DMS153 (cell line): ENCODE measurements at places on chromosomes 4 and X.

DNA sequence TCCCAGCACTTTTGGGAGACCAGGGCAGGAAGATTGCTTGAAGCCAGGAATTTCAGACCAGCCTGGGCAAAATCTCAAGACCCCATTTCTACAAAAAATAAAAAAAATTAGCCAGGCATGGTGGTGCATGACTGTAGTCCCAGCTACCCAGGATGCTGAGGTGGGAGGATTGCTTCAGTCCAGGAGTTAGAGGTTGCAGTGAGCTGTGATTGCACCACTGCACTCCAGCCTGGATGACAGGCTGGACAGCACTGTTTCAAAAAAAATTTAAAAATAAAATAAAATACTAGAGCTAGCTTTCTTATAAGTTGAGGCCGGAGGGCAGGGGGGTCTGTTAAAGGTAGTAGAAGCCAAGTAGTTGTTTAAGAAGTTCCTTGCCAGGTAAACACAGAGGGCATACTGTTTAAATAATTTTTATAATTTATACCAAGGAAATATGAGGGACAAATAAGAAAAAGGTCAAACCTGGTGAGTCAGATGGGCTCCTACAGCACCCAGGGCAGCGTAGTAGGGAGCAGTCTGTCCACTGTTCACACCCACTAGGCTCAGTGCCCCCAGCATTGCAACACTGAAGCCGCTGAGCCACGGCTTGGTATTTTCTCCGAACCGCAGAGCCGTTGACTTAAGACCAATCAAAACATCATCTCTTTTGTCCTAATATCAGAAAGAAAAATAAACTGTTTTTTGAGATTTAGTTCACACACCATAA, 17.3 kb downstream of the COQ2 start:
- DNase-seq: no peak

- no peak for DNase-seq
Observed at GRCh38 chr4:108377021-108377420, 208.3 kb upstream of the LEF1 start.

DNA sequence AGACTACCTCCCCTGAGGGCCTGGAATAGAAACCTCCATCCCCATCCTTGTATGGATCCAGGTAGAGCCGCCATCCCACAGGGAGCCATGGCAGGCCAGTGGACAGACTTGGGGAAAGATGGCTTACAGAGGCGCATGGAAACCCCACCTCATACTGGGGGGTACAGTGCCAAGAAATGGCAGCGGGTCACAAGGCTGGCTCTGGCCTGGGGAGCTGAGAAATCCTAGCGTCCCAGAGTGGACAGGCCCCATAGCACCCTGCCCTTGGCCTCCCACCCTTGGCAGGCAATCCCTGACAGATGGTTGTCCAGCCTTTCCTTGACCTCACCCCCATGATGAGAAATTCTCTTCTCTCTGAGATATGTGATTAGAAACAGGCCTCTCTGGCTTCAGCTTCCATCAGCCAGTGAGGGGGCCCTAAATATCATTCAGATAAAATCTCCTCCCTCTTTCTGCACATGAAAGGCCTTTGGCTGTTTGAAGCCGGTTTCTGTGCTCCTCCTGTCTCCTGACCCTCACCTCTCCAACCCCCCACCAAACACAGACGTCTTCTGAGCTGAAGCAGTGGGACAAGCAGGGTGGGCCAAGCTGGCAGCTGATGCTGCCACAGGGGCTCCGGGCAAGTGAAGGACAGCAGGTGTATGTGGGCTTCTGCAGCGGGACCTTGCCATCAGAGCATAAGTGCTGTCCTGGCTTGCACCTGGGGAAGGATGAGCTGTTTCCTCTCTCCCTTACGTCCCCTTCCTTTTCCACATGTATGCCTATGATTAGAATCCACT, 204.4 kb upstream of the MAMLD1 start:
- DNase-seq: no peak

- DNase-seq: no peak
Observed at GRCh38 chr4:105346869-105347268, 127.0 kb downstream of the PPA2 start.

DNA sequence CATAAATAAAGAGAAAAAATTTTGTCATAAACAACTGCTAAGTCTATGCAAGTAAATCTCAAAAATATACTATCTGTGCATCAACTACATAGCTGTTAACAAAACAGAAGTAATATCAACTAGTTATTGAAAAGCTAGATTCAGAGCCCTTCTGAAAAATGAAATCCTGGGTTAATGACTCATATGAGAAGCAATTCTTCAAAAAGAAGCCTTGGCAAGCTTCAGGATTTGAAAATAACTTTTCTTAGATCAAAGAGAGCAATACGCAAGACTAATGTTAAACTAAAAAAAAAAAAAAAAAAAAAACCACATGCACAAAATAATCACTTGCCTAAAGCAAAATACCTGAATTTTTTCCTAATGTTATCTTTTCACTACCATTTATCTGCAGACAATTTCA, 566.1 kb upstream of the BOD1L1 start:
- no peak for DNase-seq

DNA sequence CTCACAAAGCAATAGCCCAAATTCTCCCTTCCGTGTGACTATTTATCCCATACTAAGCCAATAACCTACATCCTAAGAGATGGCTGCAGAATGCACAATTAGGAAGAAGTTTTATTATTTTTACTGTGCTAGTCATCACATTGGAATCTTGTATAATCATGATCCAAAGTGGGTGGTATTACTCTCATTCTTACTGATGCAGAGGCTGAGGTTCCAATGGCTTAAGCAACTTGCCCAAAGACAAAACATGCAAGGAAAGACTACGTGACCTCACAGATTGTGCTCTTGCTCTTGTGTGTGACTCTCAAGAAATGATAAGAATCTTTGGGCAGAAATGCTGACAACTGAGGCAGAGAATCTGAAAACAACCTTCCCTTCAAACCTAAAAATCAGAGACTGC, 212.2 kb downstream of the LDB2 start:
- no peak for DNase-seq

- DNase-seq: no peak
Observed at GRCh38 chr4:142781114-142781513, 65.0 kb downstream of the INPP4B start.

DNA sequence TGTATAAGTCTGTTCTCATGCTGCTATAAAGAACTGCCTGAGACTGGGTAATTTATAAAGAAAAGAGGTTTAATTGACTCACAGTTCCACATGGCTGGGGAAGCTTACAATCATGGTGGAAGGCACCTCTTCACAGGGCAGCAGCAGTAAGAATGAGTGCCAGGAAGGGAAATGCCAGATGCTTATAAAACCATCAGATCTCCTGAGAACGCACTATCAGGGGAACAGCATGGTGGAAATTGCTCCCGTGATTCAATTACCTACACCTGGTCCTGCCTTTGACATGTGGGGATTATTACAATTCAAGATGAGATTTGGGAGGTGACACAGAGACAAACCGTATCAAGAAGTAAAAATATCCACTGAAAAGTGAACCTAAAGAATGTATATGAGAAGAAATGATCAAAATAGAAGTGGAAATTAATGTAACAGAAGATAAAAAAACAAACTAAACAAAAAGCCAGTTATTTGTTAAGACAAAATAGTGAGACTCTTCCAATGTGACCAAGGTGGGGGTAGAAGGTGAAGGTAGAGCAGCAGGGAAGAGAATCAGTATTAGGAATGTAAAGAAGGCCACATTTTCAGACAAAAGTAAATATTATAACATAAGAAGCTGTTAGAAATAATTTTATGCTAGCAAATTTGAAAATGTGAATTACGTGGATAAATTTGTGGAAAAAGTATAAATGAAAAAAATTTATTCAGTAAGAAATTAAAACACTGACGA, 372.9 kb downstream of the NKX6-1 start:
- peak; percentile 17 for DNase-seq

- no peak for DNase-seq
Observed at GRCh38 chrX:72201836-72202536, 20.4 kb downstream of the PIN4 start.

- DNase-seq: no peak
Observed at GRCh38 chr4:85113706-85114105, 147.2 kb upstream of the WDFY3 start.

DNA sequence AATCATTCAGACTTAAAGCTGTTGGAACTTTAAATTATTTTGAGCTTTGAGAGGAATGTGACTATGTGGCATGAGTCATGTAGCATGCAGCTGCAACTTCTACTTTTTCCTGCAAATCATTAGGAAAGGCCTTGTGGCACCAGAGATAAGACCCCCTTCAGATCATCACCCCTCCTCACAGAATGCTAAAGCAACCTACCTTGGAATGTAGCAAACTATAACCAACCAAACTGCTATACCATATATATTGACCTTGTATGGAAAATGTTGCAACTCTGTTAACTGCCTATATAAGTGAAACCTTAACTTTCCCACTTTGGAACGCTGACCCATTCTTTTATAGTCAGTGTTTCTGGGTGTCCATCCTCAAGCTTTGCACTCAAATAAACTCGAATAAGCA, 32.0 kb downstream of the ATXN3L start:
- DNase-seq: no peak

DNA sequence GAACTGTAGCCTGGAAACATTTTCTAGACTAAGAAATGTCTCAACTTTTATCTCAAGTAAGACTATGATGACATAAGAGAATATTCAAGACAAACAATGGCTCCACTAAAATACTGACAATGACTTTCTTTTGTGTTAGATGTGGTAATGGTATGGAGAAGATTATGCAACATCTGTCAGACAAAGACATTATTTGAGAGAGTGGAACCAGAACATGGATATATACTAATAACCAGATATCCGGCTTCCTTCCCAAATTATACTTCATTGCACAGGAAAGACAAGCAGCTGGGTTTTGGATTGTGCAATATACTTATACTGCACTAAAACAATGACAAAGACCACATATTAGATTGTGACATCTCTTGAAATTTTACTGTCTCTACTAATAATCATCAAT, 290.8 kb upstream of the GIMD1 start:
- no peak for DNase-seq

DNA sequence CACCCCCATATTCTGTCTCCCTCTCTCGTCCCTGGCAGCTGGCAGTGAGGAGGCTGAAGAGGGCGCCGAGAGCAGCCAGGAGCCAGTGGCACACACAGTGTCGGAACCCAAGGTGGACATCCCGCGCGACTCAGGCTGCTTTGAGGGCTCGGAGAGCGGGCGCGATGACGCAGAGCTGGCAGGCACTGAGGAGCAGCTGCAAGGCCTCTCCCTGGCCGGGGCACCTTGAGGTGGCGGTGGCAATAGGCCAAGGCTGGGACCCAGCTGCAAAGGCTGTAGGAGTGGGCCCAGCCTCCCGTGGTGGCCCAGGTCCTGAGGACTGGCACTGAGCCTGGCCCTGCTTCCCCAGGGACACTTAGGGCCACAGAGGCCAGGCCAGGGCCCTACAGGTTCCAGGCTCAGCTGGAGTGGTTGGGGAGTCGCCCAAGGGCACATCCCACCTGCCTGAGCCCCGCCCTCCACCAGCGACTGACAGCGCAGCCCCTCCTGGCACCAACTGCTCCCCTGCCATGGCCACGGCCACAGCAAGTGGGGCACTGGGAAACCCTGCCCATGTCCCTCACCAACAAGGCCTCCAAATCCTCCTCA, 13.9 kb downstream of the SASH3 start:
- DNase-seq: peak; percentile 56

GRCh38 chr4:112817933-112818593, 181.1 kb downstream of the LARP7 start:
- peak; percentile 25 for DNase-seq

- DNase-seq: no peak
Observed at GRCh38 chr4:21045119-21045518, 344.9 kb downstream of the PACRGL start.

DNA sequence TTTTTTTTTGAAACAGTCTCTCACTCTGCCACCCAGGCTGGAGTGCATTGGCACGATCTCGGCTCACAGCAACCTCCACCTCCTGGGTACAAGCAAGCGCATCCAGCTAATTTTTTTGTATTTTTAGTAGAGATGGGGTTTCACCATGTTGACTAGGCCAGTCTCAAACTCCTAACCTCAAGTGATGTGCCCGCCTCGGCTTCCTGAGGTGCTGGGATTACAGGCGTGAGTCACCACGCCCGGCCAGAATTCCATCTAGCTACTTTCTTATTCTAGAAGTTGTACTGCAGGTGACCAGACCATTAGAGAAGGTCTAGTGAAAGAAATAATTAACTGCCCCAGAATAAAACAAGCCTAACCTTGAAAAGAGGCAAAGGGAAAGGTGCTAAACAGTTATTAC, 2.3 kb downstream of the LRBA start:
- DNase-seq: no peak

- DNase-seq: no peak
Observed at GRCh38 chr4:140806163-140806562, 50.0 kb upstream of the TBC1D9 start.

- no peak for DNase-seq
Observed at GRCh38 chr4:8439914-8440491, 520 bp downstream of the ACOX3 start.

DNA sequence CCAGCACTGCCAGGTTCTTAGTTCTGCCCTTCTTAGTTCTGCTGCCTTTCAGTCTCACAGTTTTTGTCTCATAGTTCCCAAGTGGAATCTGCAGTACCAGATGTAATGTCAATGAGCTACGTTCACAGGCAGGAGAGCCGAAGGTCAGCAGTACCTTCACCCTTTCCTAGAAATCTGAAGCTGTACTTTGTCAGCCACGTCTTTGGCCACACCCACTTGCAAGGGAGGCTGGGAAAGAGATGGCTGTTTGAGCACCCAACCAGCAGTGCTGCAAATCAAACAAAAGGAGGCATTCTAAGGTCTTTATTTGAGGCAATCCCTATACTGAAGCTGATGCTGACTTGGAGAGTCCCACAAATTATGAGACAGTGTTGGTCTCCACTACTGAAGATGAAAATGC, 199.1 kb upstream of the NPY2R start:
- no peak for DNase-seq

DNA sequence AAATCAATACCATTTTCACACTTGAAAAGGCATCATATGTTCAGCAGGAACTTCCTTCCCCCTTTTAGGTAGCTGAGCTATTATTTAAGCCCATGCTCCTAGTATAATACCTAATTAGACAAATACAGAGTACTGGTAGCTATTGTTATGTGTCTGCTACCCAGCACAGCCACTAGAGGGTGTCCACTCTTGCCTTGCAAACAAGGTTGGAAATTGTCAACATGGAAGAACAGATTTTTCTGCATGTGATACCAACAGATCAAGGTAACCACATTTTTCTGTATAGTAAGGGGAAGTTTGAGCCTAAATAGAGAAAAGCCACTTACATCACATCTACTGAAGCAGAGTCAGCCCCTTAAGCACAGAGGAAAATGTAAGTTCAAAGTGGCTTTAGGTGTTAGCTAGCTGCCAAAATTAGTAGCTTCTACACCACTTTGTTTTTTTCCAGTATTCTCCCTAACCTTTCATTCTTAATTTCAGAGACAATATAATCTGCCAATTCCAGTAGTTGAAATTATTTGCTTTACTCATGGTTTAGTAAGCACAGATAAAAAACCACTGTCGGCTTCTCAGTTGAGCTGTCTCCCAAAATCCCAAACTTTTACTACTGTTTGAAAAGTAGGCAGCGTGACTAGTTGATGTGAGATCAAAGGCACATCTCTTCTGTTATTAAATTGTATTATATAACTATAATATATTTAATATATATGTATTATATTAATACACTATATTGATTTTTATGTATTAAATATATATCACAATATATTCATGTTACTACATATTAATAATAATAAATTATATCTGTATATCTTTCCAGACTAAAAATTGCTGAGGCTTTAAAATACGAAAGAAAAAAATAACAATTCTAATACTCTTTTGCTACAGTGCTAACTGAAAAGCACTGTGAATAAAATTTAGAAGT, 38.2 kb downstream of the EDNRA start:
- DNase-seq: peak; percentile 58
